ENCODE measurements at places on chromosomes 5 and 9. TPM values are rescaled to one million over a fixed set of nuclear protein-coding genes. Genes with fewer than 3 reads are reported as not detected.

DMRTA1 gene
- total RNA-seq, result 0.25 TPM

SEMA5A gene
- total RNA-seq, result 9.3 TPM

NMUR2 gene
- total RNA-seq, result not detected

DBH gene
- 12.0 TPM for total RNA-seq

FGD3 gene
- 19.9 TPM for total RNA-seq

AGXT2 gene
- not detected for total RNA-seq

SLC22A4 gene
- total RNA-seq, result 1.7 TPM

F2RL1 gene
- 6.6 TPM for total RNA-seq

MLLT3 gene
- total RNA-seq, result 8.8 TPM

IL7R gene
- total RNA-seq, result 69.7 TPM

TMED7 gene
- 48.4 TPM for total RNA-seq

ADAMTS6 gene
- total RNA-seq, result 1.5 TPM

DNA sequence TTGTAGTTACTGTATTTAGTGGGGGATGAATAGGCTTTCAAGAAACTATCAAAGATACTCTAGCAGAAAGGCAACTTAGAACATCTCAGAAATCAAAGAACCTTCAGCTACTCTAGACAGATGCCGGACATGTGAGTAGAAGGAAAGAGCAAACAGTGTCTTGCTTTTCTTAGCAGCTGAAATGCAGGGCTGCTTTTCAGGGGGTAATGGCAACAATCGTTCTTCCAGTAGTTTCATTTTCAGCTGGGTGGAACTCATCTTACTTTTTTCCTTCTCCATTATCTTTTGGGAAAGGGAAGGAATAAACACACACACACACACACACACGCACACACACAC, 281.6 kb downstream of the CRB2 start:
- DNase-seq, result no peak
- no peaks in the 10 kb centered on the region for H3K27me3 ChIP-seq
- no peaks in the 10 kb centered on the region for H3K36me3 ChIP-seq
- no peak overlapping the region for H3K27ac ChIP-seq
- peak overlapping the region; percentile 16 for H3K4me3 ChIP-seq
- H3K4me1 ChIP-seq, result peaks cover 6% of the 10 kb centered on the region

- no peaks in the 10 kb centered on the region for H3K27me3 ChIP-seq
- H3K4me3 ChIP-seq, result no peak overlapping the region
- no peaks in the 10 kb centered on the region for H3K4me1 ChIP-seq
- no peaks in the 10 kb centered on the region for H3K36me3 ChIP-seq
- no peak overlapping the region for H3K27ac ChIP-seq
Observed at GRCh38 chr9:15182730-15183129, 124.3 kb downstream of the TTC39B start.

DNA sequence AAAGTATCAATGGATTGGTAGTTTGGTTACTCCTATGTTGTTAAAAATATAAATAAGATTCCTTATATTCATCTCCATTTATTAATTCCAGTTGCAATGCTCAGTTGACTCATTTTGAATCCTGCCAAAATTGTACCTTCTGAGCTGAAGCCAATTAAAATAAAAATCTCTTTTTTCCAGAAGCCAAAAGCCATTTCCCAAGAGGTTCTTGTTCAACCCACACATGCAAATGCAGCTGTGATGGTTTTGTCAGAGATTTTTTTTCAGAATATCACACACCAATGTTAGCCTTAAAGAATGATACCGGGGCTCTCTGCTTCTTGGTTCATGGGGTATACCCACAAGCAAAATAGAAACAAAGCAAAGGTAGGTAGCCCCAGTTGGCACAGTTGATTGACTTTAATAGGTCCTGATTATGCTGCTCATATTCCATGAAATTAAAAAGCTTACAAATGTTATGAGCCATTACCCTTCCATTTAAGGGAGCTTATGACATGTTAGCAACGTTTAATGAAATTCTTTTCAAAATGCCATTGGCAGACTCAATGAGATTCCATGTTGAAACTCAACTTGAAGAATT, 208.0 kb downstream of the SGCD start:
- no peaks in the 10 kb centered on the region for H3K36me3 ChIP-seq
- H3K27ac ChIP-seq, result no peak overlapping the region
- DNase-seq, result no peak
- H3K4me1 ChIP-seq, result no peaks in the 10 kb centered on the region
- H3K4me3 ChIP-seq, result no peak overlapping the region

DNA sequence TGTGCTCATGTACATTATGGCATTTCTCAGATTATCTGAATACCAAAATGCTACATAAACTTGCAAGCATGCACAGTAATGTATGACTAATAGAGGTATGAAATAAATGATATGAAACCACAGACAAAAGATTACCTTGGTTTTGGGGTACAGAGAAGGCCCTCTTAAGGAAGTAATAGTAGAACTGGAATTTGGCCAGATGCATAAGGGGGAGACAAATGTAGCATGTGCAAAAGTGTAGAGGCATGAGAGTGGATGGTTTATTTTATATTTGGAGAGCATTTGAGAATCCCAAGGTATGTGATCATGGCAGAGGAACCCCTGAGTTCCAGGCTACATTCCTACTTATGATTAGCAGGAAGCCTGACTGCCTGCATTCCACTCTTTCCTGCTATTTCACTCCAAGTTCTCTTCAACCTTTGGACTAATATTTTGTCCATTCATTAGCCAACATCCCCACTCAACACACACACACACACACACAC, 74.2 kb downstream of the MAMDC2 start:
- no peaks in the 10 kb centered on the region for H3K27me3 ChIP-seq
- no peak overlapping the region for H3K4me3 ChIP-seq
- no peaks in the 10 kb centered on the region for H3K36me3 ChIP-seq
- peak; percentile 8 for DNase-seq
- no peak overlapping the region for H3K27ac ChIP-seq

GRCh38 chr9:87713278-87713987, 12.5 kb upstream of the CTSL start:
- peak; percentile 99 for DNase-seq
- H3K27ac ChIP-seq, result peak overlapping the region; percentile 78
- no peaks in the 10 kb centered on the region for H3K27me3 ChIP-seq
- H3K36me3 ChIP-seq, result no peaks in the 10 kb centered on the region
- H3K4me3 ChIP-seq, result no peak overlapping the region

DNA sequence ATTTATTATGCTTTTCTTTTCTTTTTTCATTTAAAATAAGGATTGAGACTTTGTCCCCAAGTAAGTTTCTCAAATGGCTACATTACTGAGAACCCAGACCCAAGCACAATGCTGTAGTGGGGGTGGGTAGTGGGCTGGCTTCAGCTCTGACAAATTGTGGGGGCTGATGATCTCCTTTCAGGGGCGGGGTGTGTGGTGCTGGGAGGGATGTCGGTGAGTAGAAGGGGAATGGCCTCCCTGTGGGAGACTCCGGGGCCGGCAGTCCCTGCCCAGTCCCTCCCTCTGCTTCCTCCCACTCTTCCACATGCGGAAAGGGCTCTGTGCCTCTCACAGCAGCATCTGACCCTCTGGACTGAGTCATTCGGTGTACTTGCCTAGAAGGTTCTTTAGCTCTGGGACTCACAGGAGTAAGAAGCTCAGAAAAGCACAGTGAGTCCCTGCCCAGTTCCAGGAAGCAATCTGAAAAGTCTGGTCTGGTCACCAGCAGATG, 14.3 kb downstream of the CD180 start:
- H3K4me1 ChIP-seq, result peaks cover 15% of the 10 kb centered on the region
- DNase-seq, result peak; percentile 95
- H3K27ac ChIP-seq, result peak overlapping the region; percentile 71
- no peaks in the 10 kb centered on the region for H3K27me3 ChIP-seq
- H3K4me3 ChIP-seq, result no peak overlapping the region

GRCh38 chr9:91843623-91844148, 106.3 kb downstream of the ROR2 start:
- DNase-seq, result peak; percentile 81
- no peaks in the 10 kb centered on the region for H3K27me3 ChIP-seq
- peak overlapping the region; percentile 13 for H3K4me3 ChIP-seq

DNA sequence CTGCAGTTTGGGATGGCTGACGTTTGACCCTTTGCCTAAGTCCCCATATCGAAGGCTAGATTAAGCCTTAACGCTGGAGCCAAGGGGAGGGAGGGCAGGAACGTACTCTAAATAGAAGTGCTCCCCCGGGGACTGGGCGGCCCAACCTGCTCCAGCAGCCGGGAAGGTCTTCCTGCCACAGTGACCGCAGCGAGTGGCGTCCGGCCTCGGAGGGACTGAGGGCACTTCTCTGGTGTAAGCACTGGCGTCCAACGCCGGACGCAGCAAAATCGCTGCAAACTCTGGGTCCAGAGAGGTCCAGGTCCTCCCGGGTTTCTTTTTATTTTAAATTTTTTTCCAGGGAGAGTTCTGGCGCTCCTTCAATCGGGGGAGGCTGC, 505 bp upstream of the ACER2 start:
- no peaks in the 10 kb centered on the region for H3K36me3 ChIP-seq
- no peaks in the 10 kb centered on the region for H3K27me3 ChIP-seq
- peak overlapping the region; percentile 90 for H3K27ac ChIP-seq
- DNase-seq, result no peak

DNA sequence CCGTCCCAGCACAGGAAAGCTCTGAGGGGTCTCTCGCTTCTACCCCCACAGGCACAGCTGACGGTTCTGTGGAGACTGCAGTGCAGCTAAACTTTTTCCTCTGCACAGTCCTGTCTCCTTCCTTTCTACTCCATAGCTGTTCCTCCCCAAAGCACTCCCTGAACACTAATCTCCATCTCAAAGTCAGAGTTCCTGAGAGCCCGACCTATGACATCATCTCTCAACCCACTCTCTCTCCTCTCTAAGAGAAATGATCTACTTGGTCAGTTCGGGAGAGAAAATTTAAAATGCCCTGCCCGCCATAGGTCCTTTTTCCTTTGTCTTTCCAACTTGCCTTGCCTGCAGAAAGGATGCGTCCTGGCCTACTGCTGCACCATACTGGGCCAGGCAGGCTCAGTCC, 90.6 kb downstream of the FANCC start:
- DNase-seq, result no peak
- H3K4me3 ChIP-seq, result no peak overlapping the region
- H3K4me1 ChIP-seq, result no peaks in the 10 kb centered on the region

DNA sequence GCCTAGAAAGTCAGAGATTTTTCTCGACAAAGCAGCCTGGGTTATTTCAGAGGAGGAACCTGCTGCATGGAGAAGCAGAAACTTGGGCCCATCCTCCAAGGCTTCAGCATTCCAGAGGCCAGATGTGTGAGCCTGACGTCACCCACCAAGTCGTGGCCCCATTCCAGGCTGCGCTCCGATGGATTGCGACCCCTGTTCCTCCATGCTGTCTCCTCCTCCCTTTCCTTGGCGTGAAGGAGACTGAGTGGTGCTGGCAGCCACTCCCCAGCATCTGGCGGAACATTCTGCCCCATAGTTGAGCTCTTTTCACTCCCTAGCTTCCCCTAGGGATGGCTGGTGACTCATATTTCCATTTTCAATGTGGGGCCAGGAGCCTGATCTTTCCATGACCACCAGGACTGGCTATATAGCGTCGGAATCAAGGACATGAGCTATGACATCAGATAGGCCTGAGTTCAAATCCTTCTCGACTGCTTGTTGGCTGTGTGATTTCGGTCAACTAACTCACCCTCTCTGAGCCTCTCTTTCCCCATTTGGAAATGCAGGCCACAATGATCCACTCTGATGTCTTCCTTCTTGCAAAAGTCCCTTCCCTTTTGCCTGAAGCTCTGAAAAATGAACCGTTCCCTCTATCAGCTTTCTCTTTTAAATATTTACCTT, 24.5 kb upstream of the DUSP1 start:
- peak; percentile 100 for DNase-seq
- no peaks in the 10 kb centered on the region for H3K36me3 ChIP-seq
- H3K27me3 ChIP-seq, result no peaks in the 10 kb centered on the region
- H3K4me1 ChIP-seq, result peaks cover 65% of the 10 kb centered on the region
- peak overlapping the region; percentile 92 for H3K27ac ChIP-seq
- no peak overlapping the region for H3K4me3 ChIP-seq

GRCh38 chr5:87074934-87075541, 192.6 kb upstream of the RASA1 start:
- no peak for DNase-seq
- no peaks in the 10 kb centered on the region for H3K4me1 ChIP-seq
- H3K4me3 ChIP-seq, result no peak overlapping the region
- H3K27me3 ChIP-seq, result no peaks in the 10 kb centered on the region
- H3K27ac ChIP-seq, result no peak overlapping the region

DNA sequence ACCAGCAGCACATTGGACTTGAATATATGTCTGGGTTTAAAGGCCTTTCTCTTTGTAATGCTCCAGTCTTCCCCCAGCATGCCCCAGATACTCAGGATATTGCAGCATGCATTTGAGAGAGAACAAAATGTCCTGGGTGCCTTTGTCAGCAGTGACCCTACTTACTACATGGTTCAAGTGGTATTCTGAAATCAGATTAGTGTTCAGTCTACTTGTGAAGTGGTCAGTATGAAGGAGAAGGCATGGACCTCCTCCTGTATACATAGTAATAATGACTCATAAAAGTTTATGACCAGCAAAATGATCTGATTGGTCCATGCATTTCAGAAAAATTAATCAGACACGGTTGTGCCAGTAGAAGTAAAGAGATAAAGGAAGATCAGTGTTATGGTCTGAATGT, 25.4 kb downstream of the GPR21 start:
- H3K4me1 ChIP-seq, result peaks cover 9% of the 10 kb centered on the region
- peak overlapping the region; percentile 2 for H3K27ac ChIP-seq

GRCh38 chr9:90062982-90063381, 458.2 kb downstream of the GADD45G start:
- H3K27ac ChIP-seq, result no peak overlapping the region
- no peaks in the 10 kb centered on the region for H3K4me1 ChIP-seq
- DNase-seq, result no peak
- H3K4me3 ChIP-seq, result no peak overlapping the region

DNA sequence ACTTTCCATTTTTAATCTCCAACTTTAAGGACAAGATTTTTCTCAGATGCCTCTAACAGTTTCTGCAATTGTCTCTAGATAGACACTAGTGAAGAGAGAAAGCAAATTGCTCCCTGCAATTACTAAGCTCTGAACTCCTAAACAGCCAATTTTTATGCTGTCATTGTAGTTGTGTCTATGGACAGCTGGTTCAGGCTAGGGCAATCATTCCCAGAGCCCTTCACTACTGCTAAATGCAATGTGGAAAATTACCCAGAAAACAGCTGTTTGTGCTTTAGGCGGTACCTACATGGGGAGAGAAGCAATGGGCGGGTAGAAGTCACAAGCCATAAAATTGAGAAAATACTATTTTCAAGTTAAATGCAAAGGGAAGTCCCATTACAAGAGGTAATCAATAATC, 211.6 kb downstream of the SPOCK1 start:
- peaks cover 5% of the 10 kb centered on the region for H3K4me1 ChIP-seq
- H3K27me3 ChIP-seq, result no peaks in the 10 kb centered on the region
- no peak for DNase-seq
- no peak overlapping the region for H3K4me3 ChIP-seq

DNA sequence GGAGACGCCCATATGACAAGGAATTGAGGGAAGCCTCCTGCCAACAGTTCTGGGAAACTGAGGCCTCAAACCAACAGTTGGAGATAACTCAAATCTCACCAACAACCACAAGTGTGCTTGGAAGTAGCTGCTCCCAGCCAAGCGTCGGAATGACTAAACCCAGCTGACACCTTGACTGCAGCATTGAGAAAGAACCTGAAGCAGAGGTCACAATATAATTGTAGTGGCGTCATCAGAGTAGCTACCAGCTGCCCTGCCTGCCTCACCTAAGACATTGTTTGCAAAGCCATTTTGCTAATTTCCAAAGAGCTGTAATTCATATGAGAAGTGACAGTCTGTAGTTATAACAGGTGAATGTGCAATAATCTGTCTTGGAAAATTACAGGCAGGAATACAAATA, 40.8 kb upstream of the ANKRD31 start:
- H3K4me1 ChIP-seq, result no peaks in the 10 kb centered on the region
- H3K27ac ChIP-seq, result no peak overlapping the region
- H3K36me3 ChIP-seq, result no peaks in the 10 kb centered on the region
- H3K27me3 ChIP-seq, result no peaks in the 10 kb centered on the region
- no peak overlapping the region for H3K4me3 ChIP-seq
- DNase-seq, result no peak

All from vagina (tissue), 2 donors.